ENCODE measurements at places on chromosomes 1 and 21. TPM values are rescaled to one million over a fixed set of nuclear protein-coding genes. Genes with fewer than 3 reads are reported as not detected.

GRCh38 chr1:18800258-18800657 is 59.2 kb downstream of the TAS1R2 start:
- H3K4me3 ChIP-seq = no peak overlapping the region
- H3K4me1 ChIP-seq = no peaks in the 10 kb centered on the region
- H3K27me3 ChIP-seq = peaks cover 10% of the 10 kb centered on the region
- no peak overlapping the region for H3K27ac ChIP-seq

DNA sequence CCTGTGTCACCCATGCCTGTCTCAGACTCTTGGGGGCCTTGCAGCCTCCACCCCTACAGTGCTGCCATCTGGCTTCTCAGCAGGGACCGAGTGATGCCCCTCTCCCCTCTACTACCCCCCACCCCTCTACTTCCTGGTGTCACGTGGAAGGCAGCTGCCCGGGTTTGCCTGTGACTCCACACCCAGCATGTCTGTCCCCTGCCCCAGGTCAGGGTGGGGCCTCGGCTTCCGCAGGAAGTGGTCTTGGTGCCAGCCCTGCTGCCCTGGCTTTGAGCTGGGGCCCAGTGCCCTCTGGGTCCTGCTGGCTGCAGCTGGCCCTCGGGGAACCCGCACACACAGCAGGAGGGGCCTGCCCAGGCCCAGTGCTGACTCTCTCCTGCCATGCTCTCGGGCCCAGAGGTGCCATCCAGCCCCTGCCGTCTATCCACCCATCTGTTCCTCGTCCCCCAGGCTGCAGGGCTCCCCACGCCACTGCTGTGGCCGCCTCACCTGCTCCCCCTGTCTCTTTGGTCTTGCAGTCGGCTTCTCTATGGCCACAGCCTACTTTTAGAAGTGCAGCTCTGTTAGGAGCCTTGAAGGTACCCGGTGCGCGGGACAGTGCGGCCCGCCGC is 24.0 kb downstream of the PLCH2 start:
- H3K27me3 ChIP-seq = no peaks in the 10 kb centered on the region
- H3K4me3 ChIP-seq = no peak overlapping the region
- H3K4me1 ChIP-seq = peaks cover 29% of the 10 kb centered on the region
- peak overlapping the region; percentile 76 for H3K27ac ChIP-seq
- peak; percentile 49 for DNase-seq
- H3K36me3 ChIP-seq = no peaks in the 10 kb centered on the region

The IL12RB2 gene
- total RNA-seq = 29.7 TPM

GRCh38 chr1:87472716-87473115 is 144.0 kb downstream of the LMO4 start:
- H3K27me3 ChIP-seq = no peaks in the 10 kb centered on the region
- no peaks in the 10 kb centered on the region for H3K4me1 ChIP-seq
- no peak overlapping the region for H3K27ac ChIP-seq
- no peak overlapping the region for H3K4me3 ChIP-seq
- H3K36me3 ChIP-seq = no peaks in the 10 kb centered on the region
- no peak for DNase-seq

The LCE2C gene
- not detected for total RNA-seq

The LCE1E gene
- not detected for total RNA-seq

The CREG1 gene
- 9.7 TPM for total RNA-seq
